ENCODE measurements at places on chromosomes 11 and 22.

DNA sequence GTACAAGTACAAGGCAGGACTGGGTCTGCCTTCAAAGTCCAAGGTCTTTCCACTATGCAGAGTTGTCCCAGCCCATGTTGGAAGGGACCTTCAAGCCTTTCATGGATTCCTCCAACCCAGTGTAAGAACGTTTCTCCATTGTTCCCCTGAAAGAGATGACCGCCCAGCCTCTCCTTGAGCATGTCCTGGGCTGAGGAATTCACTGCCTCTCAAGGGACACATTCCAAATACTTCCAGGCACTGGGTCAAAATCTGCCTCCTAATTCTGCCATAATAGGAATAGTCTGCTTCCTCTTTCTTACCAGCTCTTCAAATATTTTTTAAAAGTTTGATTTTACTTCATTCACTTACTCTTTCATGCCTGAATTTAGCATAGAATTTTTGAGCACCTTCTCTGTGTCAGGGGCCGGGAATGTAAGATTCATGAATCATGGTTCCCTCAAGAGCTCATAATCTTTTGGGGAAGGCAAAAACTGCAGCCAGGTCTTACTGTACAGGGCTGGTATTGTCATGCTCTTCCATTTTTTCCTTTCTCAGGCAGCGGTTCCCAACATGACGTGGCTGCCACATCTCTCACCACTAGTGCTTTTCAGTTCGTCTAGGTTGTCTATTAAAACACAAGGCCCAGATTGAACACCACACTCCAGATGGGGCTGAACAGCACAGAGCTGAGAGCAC lies 143.3 kb upstream of the TBCEL start:
- no peak for DNase-seq

DNA sequence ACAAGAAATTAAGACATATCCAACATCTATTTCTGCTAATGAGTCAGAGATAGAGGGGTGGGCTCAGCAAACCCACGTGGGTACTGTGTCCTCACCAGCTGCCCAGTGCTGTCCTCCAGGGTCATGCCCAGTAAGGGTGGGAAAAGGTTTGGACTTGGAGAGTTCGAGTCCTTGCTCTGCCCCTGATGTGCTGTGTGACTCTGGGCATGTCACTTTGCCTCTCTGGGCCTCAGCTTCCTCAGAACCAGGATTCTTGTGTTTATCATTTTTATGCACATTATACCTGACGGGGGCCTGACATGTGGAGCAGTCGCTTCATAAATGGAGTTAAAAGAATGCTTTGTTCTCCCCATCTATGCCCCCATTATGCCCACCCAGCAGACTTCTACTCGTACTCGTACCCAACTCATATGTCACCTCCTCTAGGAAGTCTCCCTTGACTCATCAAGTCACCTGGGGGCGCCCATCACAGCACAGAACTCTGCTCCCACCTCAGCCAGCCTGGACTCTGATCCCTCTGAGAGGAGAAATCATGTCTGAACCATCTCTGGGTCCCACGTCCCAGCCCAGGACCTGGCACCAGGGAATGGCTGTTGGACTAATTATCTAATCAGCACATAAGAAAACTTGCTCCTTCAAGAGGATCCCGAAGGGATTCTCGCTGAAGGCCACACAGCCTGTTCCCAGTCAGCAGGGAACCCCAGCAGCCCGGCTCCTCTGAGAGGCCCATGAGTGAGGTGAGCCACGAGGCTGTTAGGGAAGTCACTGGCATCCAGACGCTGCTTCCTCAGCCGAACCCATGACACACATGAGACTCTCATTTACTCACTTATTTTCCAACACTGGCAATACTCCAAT lies 38.7 kb upstream of the TSKU start:
- no peak for DNase-seq

DNA sequence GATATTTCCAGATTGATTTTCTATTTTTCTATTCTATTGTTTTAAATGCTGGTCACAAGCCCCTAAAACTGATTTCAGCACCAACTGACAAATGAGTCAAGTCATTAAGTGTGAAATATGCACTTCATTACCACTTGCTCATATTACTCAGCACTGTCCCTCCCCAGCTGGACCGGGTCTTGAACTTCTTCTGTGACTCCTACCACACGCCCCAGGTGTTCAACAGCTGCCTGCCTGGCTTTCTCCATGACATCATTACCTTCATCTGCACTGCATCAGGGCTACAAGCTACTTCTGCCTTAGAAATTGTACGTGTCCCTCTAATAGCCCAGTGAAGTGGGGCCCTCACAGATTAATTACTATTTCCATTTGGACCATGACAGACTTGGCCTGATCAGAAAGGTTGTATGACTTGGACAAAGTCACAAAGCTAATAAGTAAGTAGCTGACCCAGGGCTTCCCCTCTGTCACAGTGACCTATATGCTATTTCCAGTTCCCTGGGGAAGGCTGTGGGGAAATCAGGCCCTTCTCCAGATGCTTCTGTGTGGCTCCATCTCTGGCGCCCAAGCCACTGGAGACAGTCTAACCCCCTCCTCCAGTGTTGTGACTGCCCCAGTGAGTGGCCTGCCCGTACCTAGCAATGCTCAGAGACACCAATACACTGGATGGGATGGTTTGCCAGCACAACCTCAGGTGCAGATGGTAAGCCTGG lies 18.1 kb downstream of the TBC1D10A start:
- DNase-seq: no peak

- no peak for DNase-seq
These were observed 54.7 kb downstream of the NF2 start for GRCh38 chr22:29658176-29658575.

- DNase-seq: no peak
These were observed 15.7 kb downstream of the SLN start for GRCh38 chr11:107696140-107696539.

- DNase-seq: no peak
These were observed 73.5 kb downstream of the RNF169 start for GRCh38 chr11:74822170-74822569.

DNA sequence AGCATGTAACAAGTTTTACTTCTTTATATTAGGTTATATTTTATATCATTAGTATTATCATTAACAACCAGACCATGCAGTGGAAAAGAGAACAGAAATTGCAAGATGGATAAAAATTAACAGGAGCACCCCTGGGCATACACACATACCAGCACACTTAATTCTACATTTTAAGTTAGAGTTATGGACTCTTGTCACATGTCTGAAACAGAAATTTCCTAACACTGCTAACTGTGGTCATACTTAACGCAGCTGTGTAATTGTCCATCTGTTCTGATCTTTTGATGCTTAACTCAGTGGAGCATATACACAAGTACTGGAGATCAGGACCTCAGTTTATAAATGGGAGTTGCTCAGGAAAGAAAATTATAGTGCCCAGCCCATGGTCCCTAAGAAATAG lies 358 bp downstream of the OR52H1 start:
- DNase-seq: no peak

GRCh38 chr22:46120420-46120737 lies 29.9 kb upstream of the PPARA start:
- DNase-seq: no peak

- no peak for DNase-seq
These were observed 232.2 kb upstream of the PITPNB start for GRCh38 chr22:28151151-28151816.

DNA sequence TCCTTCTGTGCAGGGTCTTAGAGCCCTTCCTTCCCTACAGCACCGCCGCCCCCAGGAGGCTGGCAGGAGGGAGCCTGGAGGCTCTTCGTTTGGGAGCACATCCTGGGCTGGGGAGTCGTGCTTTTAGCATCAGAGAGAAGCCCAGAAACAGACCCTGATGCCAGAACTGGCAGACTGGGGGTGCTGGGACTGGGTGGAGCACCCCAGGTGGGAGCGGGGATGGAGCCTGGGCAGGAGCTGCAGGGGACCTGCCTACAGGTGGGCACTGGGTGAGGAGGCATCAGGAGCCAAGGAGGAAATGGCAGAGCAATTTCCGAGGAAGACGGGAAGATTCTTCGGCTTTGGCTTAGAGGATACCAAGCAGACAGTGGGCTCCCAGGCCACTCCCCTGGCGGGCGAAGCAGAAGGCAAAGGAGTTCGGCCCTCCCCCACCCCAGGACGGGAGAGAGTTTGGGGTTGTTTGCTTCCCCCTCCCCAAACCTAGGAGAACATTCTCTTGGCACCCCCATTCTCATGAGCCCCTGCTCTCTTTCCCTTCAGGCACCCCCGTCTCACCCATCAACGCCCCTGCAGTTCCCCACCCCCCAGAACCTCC lies 1.1 kb downstream of the SYT7 start:
- DNase-seq: no peak

DNA sequence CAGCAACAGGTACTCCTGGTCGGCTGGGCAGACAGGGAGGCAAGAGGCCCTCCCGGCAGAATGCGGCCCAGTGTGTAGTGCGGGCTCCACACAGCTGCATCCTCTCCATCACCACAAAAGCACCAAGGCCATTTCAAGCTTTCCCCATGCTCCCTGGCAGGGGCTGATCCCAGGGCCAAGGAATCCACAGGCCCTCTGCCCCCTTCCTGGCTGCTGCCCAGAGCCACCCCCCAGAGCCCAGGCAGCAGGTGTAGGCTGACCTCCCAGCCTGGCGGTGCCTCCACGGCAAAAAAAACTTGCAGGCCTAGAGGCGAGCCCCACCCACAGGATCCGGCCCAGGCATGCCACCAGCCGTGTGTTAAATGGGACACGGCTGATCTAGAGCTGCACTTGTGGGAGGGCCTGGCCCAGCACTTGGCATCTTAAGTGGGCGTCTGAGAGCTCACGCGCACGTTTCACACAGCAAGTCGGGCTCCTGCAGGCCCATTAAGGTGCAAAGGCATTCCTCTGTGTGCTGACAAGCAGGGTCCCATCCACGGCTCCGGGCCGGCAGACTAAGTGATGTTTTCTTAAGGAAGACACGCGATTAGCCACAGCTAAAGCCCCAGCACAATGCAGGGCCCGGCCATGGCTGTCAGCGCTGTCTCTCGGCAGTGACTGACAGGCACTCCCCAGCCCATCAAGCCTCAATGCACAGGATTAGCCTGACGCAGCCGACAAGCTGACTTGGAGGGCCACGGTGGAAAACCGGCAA lies 19.8 kb upstream of the GNB1L start:
- no peak for DNase-seq

- no peak for DNase-seq
These were observed 59.3 kb upstream of the ANO1 start for GRCh38 chr11:70018816-70019215.

- DNase-seq: no peak
These were observed 43.2 kb downstream of the ME3 start for GRCh38 chr11:86629045-86629706.

DNA sequence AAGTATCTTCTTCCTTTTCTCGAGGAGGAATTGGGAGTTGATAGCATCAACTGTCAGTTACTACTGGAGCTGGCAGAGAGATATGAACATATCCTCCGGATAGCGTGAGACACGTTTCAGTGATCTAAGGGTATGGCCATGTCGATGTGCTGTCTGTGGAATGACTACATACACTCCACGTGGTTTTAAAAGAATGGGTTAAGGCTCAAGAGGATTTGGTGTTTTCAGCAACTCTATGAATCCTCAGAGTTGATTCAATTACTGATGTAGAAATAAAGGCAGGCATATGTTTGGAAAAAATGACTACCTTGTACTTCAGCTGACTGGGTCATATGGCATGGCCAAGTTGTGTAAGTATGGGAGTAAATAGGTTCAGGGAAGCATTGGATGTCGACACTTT lies 22.9 kb downstream of the MMP13 start:
- no peak for DNase-seq

DNA sequence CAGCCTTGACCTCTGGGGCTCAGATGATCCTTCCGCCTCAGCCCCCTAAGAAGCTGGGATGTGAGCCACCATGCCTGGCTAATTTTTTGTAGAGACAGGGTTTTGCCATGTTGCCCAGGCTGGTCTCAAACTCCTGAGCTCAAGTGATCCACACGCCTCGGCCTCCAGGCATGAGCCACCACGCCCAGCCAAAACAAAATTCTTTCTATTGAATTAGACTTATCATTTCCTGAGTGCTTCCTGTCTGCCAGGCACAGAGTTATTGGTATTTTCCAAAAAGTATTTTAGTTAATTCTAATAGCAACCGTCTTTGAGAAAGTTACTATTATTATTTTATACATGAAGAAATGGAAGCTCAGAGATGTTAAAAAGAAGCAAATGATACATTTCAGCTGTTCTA lies 61.4 kb upstream of the LMO2 start:
- no peak for DNase-seq

DNA sequence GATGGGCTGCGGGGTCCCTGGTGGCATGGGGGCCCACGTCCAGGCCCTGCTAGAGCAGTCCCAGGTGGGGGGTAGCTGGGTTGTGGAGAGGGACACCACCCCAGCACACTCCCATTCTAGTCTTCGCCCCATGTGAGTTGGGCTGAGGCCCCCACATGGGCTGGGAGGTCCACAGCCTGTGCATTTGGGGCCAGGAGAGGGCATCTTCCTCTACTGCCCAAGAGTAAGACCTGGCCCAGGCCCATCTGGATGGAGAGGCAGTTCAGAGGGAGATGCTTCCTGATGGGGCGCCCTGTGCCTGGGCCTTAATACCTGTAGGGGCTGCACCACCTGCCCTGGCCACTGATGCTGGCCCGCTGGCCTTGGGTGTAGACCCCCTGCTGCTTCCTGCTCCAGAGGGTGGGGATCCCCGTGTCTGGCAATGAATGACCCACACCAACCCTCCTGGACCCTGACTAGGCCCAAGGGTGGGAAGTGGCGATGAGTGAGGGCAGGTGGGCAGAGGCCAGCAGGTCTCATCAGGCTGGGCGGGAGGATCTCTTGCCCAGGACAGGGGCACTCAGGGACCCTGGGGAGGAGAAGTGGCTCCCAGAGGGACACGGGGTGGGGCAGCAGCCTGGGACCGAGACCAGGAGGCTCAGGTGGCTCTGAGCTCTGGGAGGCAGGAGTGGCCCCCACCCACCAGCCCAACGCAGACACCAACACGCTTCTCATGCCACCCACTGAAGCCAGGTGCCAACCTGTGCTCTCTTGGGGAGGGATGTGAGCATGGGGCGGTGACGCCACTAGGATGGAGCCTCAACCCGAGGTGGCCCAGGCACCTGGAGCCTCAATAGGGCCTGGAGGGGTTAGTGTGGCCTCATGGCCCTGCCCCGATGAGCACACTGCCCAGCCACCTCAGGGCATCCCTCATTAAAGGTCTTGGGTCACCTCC lies 17.4 kb upstream of the GNB1L start:
- no peak for DNase-seq

DNA sequence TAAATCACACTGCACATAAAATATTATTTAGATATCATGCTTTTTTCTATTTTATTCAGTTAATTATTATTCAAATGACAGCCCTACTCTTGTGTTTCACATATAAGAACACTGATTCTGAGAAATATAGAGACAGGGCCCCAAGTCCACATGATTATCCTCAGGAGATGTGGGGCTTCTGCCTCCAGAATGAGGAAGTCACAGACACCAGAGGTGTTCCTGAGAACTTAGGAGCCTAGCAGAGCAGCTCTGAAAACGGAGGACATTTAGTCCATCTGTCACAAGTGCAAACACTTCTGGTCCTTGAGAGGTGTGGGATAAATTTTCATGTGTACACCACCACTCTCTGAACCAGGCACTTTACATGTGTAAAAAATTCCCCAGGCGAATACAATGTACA lies 26.2 kb downstream of the TRIM66 start:
- DNase-seq: no peak

- DNase-seq: no peak
These were observed 23.6 kb upstream of the MUC5B start for GRCh38 chr11:1199241-1199750.
